ENCODE measurements at places on chromosomes 13 and 19.
A peak's percentile ranks its signal among the peaks of the same experiment; 100 is the strongest.

- no peak for DNase-seq
Measured at GRCh38 chr19:6340493-6341201, 7.2 kb upstream of the ACER1 start.

- no peak for DNase-seq
Measured at GRCh38 chr19:51726049-51726448, 2.3 kb upstream of the HAS1 start.

GRCh38 chr13:97133955-97134354 lies 88.2 kb upstream of the MBNL2 start:
- DNase-seq, result no peak

- no peak for DNase-seq
Measured at GRCh38 chr13:39349391-39349960, 253.5 kb downstream of the LHFPL6 start.

- peak; percentile 79 for DNase-seq
Measured at GRCh38 chr13:40789275-40790153, at the start of gene SLC25A15. SLC25A15 (plus strand) TSS chr13:40789611; CDS start chr13:40793227, 3,616 bp downstream.

- DNase-seq, result no peak
Measured at GRCh38 chr19:40055049-40055448, 982 bp downstream of the ZNF780B start.

All from T-helper 2 cell treated with Interferon-gamma antibody and Interleukin-4, amounts not matched to agents 5 μg/mL and 100 μg/mL, for 36 hours (primary cell).